ENCODE measurements at places on chromosomes 4 and X.

DNA sequence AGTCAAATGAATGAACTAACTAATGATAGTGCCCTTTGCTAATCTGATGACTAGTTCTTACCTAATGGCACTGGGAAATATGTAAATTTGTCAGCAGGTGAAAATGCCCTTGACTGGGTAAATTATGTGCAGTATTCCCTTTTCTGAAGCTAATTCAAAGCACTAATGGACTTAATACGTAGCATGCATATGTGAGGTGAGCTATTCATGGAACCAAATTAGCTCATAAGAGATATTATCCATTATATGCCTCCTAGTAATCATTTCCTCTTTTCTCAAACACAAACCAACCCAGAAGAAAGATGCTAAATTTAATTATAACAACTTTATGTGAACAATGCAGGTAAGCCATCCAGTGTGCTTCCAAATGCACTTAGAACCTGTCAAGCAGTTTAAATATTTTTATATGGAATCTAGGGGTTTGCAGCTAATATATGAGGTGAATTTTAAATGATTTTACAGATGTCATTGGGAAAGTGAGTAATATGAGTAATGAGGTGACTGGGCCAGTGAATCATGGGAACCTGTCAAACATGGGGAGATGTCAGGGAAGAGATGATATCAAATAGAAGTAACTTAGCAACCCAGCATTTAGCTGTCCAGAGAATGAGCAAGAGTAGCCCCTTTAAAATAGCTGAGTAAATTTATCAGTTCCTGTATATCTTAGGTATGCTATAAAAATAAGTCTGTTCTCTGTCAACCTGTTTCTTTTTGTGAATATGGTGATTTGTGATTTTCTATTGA, 315.0 kb downstream of the AFF2 start:
- no peak for DNase-seq

GRCh38 chrX:150975655-150976390, 7.3 kb upstream of the HMGB3 start:
- DNase-seq, result no peak

DNA sequence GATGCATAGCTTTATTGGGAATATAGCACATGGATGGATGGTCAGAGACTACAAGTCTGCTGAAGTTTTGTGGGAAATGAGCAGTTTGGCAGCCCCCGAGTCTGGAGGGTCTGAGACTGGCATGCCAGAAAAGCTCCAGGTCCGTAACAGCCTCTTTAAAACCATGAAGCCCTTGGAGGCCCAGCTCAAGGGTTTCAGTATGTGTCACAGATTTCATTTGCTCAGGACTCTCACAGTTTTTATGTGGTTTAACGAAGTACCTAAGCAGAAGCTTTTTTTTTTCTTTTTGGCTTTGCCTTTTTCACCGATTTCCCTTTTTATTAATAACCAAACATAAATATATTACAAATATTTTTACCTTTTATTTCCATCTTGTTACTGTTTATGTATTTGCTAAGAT, 30.6 kb upstream of the TMEM184C start:
- no peak for DNase-seq

DNA sequence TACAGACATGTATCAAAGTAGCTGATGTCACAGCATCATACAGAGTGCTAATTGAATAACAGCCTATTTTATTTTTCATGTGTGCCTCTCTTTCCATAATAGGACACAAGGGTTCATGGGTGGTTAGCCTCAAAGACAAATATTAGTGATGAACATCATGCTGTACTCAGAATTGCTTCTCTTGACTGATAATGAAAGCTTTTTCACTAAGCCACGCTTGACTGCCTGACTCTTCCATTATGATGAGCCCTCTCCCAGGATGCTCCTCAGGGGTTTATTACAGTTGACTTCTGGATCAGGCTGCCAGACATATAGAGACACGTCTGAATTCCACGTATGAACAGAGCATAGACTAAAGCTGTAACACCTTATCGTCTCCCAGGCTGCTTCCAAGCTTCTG, 2757.5 kb downstream of the PCDH7 start:
- DNase-seq, result no peak

DNA sequence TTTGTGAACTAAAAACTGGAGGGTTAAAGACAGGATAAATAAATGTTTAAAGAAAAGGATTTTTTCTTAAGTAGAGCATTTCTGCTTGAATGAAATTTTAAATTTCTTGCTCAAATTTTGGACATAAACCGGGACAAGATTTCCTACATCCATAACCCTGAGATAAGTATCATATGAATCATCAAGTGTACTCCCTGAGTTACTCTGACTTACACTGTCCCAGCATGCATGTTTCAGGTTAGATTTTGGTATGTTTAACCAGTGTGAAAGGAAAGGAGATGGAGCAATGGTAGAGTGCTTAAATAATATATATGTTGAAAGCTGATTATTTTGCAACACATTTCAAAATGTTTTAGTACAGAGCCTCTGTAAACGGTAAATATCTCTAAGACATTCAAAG, 175.2 kb downstream of the ADGRL3 start:
- DNase-seq, result no peak

DNA sequence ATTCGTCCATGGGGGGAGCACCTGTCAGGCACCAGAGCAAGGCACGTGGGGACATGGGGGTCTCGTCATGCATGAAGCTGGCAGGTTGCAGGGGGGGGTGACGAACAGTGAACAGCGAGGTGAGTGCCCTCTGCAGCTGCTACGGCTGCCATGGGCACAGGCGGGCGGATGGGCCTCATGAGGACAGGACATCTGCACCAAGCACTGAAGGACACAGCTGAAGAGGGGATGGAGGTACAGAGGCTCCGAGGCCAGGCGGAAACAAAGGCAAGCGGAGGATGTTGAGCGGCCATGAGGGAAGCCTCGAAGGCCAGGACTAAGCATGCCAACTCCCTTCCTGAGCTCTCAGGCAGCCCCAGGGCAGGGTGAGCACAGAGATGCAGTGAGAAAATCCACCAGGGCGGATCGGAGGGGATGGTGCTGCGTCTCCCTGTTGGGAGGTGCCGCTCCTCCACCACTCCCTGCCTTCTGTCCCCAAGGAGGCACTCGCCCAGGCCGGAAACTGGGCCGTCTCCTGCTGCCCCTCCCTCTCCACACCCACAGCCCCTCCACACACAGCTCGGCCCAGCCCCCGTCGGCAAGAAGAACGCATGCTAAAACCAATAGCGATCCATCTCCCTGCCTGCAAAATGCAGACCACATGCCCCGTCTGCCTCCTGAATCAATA, 24.6 kb downstream of the ABLIM2 start:
- DNase-seq, result no peak

- no peak for DNase-seq
Observed at GRCh38 chr4:16864199-16864598, 34.2 kb downstream of the LDB2 start.

- DNase-seq, result no peak
Observed at GRCh38 chrX:131874300-131874699, 148.8 kb upstream of the STK26 start.

- no peak for DNase-seq
Observed at GRCh38 chrX:24498181-24498580, 33.1 kb downstream of the PDK3 start.

DNA sequence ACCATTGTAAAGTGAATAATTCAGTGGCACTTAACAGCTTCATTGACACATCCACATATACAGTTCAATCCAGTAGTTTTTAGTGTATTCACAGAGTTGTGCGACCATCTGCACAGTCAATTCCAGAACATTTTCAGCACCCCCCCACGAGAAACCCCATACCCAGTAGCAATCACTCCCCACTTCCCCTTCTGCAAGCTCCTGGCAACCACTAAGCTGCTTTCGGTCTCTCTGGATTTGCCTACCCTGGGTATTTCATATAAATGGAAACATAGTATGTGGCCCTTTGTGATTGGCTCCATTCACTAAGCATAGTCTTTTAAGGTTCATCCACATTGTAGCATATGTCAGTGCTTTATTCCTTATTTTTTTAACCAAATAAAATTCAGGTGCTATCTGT, 10.0 kb downstream of the MSL3 start:
- no peak for DNase-seq

DNA sequence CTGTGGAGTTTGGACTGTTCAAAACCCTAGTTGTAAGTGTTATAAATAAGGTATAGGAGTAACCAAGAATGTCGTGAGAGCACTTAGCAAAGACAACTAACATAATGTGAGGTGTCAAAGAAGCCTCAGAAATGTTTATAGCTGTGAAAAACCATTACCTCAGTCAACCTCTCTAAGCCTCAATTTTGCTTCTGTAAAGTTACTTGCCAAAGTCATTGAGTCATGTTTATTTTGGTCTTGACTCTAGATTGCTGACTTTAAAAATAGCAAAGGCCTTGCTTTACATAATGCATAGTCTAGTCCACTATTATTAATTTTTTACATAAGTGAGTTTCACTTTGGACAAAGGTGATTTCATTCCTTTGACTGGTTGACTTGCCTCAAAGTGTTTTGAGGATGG, 257.6 kb upstream of the CXXC4 start:
- no peak for DNase-seq

DNA sequence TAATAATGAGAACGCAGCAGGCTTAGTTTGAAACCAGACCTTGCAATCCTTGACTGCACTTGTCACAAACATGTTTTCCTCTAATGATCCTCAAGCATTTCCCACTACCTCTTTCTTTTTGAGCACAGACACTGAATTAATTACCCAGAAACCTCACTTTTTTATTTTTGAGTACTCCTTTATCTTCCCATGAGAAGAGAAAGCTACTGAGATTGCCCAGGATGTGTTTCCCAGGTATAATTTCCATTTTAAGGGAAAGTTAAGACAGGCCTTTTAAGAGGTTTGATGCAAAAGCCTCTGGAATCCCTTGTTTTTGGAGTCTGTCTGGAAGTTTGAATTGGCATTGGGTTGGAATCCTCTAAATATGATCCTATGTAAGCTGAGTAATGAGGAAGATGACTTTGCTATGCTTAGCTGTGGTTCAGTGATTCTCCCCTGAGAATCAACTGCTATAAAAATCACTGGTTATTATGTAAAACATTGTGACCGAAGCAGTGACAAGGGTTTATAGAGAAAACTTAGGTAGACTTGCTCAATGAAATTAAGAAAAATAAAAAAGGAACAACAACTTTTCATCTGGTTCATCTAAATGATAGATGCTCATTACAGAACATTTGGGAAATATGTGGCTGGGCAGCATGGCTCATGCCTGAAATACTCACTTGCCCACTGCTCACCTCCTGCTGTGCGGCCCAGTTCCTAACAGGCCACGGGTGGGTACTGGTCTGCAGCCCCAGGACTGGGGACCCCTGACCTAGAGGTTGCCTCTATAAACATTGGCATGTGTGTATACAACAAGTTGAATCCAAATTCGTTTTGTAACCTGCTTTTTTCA, 10.8 kb upstream of the RHOH start:
- DNase-seq, result no peak

DNA sequence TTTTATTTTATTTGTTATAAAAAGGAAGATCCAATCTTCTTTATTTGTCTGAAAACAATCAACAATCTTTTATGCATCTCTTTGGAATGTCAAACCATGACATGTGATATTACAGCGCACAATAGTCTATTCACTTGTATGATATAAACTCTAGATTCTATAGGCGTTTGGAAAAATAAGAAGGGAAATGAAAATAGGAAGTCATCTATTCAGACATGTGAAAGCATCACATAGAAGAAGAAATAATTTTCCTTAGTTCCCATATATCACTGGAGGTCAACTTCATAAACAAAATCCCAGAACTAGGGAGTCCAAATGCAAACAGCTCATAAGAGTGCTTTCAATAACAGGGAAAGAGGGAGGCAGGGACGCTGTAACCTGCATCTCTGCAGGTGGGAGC, 139.5 kb upstream of the RASGEF1B start:
- DNase-seq, result no peak

DNA sequence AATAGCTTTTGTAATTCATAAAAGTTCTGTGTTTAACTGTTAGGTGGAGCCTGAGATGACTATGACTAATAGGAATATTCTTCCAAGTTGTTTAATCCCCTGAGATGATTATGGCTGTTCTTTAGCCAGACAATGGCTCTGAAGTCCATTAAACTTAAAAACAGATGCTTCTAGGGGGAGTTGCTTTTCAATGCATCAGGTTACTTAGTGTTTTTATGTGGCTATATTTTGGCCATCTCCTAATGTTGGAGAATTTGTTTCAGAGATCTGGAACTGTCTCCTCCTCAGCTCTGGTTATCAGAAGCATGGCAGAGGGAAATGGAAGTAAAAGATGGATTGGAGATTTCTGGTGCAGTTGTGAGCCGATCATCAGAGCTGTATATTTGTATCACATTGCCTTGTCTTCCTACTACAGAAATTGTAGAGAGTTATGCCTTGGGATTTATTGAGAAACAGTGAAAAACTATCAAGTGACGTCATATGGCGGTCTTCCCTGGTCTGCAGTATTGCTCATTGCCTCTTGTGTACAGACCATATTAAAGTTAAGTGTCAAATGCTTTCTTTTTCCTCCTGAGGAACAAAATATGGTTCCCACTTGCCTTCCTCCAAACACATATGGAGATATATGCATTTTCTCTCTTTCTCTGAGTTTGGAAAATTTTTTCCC, 29.8 kb downstream of the SGMS2 start:
- DNase-seq, result no peak

- DNase-seq, result no peak
Observed at GRCh38 chrX:153547195-153547594, 29.8 kb downstream of the ATP2B3 start.

- DNase-seq, result no peak
Observed at GRCh38 chr4:107977966-107978705, 11.6 kb upstream of the HADH start.

GRCh38 chrX:20498851-20499635, 232.3 kb upstream of the RPS6KA3 start:
- no peak for DNase-seq

DNA sequence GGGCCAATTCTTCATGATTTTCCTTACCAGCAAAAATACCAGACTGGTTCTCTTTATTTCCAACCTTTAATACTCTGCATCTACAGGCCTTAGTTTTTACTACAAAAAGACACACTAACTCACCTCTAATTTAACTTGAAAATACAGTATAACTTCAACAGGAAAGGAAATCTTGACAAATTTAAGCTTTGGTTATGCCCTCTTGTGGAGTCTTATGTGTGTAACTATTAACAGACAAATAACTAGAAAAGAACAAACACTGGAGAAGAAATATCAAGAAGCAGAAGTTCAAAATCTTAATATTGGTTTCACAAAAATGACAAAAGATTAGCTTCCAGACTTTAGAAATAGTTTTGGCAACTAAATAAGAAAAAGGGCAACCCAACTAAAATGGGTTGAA, 33.0 kb downstream of the PPA2 start:
- DNase-seq, result no peak

GRCh38 chr4:28675582-28675981, 1814.9 kb downstream of the STIM2 start:
- no peak for DNase-seq
